ENCODE measurements at places on chromosomes 3 and 15.

GRCh38 chr3:101950985-101951733, 101.8 kb downstream of the NFKBIZ start:
- DNase-seq = no peak

GRCh38 chr15:72786676-72787345, 3.3 kb upstream of the ADPGK start:
- DNase-seq = no peak

DNA sequence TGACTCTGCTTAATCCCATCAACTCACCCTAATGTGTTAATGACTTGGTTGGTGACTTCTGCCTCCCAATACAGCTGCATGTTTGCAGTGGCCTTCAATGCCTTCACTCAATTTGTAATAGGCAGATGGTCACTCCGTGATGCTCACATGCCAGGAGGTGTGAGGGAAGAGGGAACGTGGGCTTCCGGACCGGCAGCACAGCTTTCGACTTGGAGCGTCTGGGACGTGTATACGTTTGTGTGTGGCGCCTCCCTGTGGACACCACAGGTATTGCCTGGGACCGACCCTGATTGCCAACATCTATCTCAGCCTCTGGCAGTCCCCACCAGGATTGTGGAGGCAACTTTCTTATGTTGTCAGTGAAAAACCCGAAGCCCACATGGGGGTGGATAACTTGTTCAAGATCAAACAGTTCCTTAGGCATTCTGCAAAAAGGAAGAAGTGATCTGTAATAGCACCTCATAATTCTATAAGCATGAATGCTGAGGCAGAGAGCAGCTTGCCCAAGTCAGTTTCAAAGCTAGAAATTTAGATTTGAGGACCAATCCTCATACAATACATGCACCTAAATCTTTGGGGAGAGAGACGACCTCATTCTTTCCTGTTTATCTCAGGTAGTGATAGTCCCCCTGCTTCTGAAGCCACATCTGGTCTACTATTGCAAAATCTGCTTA, 16.9 kb downstream of the MRPL46 start:
- DNase-seq = no peak

DNA sequence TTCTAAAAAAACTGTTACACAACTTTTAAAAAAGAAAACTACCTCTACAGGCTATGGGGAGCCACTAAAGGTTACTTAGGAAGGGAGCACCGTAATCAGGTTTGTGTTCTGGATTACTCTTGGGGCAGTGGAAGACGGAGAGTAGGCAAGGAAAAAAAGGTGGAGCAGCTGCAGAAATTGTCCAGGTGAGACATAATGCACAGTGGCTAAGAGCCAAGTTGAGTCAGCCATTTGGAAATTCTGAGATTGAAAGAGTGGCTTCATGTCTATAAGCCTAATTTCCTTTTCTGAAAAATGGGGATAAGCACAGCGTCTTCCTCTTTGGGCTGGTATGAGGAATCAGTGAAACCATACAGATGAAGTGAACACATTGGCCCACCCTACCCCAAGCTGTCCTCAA, 195.2 kb downstream of the CADPS start:
- DNase-seq = no peak

DNA sequence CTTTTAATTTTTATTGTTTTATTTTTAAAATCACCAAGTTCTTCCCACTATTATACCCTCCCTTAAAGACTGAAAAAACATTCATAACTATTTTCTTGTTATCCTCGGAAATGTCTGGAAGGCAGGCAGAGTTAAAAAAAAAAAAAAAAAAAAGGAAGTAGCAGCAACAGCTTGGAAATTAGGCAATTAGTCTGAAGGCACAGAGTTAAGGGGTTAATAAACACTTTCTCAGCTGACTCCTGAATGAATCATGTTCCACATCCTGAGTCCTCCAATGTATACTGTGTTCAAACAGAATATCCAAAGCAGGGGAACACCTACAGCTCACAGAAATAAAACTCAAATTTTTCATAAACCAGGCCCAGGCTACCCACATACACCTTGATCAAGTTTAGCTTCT, 5.8 kb downstream of the HEXA start:
- DNase-seq = no peak

- no peak for DNase-seq
Measured at GRCh38 chr3:124125315-124125714, 133.4 kb upstream of the ROPN1 start.

DNA sequence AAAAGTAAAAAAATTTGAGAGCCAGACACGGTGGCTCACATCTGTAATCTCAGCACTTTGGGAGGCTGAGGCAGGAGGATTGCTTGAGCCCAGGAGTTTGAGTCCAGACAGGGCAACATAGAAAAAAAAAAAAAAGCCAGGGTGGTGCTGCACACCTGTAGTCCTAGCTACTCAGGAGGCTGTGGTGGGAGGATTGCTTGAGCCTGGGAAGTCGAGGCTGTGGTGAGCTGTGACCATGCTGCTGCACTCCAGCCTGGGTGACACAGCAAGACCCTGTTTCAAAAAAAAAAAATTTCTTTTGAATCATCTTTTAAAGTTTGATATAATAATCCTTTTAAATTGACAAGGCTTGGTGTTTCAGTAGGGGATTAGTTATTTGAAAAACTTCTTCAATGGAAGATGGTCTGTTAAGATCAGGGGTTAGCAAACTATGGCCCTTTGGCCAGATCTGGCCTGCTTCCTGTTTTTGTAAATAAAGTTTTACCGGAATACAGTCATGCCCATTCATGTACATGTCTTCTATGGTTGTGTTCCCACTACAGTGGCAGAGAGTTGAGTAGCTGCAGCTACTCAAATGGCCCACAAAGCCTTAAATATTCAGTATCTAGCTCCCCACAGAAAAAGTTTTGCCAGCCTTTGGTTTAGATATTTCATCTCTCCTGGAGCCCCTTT, 28.9 kb downstream of the CDAN1 start:
- no peak for DNase-seq

DNA sequence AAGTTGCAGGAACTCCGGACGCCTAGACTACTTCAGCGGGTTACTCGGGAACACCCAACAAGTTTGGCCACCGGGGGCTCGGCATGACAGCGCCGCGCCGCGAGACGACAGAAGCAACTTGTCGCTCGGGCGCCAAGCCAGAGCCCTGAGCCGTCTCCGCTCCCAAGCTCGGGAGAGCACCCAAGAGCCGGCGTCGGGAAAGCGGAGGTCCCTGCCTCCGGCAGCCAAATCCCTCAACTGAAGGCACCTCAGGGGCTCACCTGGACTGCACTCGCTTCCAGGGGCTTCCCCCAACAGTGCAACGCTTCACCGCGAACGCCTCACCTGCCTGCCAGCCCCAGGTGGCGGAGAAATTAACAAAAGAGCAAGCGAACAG, 640 bp downstream of the MB21D2 start:
- DNase-seq = peak; percentile 83

- DNase-seq = no peak
Measured at GRCh38 chr15:73072894-73073293, 20.6 kb downstream of the NEO1 start.

- DNase-seq = peak; percentile 79
Measured at GRCh38 chr15:77634266-77634962, 1.7 kb upstream of the LINGO1 start.

DNA sequence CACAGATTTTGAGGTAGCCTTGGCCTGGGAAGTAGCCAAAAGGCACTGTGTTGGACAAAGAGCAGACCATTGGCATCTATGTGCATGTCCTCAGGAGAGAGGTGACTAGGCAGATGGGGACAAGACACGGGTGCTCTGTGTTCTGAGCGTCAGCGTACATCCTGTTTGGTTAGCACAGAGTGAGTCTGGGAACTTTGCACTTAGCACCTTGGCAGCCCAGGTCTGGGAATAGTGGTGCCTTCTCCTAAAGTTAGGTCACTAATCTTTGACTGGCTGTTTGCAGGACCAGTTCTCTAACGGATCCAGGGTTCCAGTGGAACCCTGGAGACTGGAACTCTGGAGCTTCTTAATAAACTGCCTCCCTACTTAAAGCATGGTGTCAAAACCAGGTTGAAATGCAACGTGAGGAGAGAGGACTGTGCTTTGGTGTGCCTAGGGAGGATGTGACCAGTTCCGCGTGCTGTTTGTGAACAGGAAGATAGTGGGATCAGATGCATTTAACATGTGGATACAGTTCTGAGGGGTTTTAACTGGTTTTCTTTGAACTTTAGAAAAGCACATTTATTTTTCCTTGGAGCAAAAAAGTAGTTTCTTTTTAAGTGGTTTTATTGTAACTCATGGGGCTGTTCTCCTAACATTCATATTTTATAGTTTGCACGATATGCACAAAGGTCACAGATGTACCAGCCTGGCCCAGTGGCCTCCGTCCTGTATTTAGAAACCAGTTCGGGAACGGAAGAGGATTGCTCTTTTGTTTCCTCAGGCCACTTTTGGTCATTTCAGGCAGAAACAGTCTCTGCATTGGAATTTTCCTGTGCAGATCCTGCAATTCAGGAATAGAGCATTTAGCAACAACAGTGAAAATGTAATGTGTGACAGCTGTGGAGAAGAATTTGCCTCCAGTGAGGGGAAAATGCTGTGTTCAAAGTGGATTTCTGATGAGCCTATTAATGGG, 48.8 kb downstream of the ABHD2 start:
- DNase-seq = no peak

- DNase-seq = no peak
Measured at GRCh38 chr3:58474967-58475578, 16.8 kb upstream of the KCTD6 start.

GRCh38 chr3:62479326-62479725, 106.0 kb upstream of the FEZF2 start:
- no peak for DNase-seq

GRCh38 chr15:48021336-48022086, 99.3 kb upstream of the SLC24A5 start:
- no peak for DNase-seq

DNA sequence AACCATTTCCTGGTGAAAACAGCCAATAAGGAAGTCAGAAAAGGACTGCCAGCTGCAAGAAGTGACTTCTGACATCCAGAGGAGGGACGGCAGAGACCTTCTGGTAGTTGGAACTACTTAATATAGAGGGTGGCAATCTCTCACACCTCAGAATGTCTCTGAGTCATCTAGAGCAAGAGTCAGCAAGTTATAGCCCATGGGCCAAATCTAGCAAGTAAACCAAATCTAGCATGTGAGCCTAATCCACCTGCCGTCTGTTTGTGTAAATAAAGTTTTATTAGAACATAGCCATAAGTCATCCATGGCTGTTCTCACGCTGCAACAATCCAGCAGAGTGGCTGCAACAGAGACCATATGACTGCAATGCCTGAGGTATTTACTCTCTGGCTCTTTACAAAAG, 160.5 kb upstream of the NR2E3 start:
- no peak for DNase-seq

- no peak for DNase-seq
Measured at GRCh38 chr3:197371591-197372046, 73.2 kb upstream of the DLG1 start.

DNA sequence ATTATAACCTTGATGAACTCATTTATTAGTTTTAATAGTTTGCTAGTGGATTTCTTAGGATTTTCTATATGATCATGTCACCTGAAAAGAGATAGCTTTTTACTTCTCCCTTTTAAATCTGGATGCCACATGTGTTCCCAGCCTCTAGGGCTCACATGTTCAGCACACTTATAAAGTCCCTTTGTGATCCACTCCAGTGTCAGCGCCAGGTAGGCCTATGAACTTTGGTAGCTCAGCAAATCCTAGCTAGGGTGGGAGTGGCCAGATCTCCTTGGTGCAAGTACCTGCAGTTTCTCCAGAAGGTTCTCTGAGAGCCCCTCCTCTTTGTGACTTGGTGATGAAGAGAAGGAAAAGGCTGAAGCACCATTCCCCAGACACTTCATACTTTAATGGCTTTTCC, 8.7 kb downstream of the FETUB start:
- DNase-seq = no peak

GRCh38 chr15:34851007-34851406, 55.7 kb upstream of the ACTC1 start:
- DNase-seq = no peak

DNA sequence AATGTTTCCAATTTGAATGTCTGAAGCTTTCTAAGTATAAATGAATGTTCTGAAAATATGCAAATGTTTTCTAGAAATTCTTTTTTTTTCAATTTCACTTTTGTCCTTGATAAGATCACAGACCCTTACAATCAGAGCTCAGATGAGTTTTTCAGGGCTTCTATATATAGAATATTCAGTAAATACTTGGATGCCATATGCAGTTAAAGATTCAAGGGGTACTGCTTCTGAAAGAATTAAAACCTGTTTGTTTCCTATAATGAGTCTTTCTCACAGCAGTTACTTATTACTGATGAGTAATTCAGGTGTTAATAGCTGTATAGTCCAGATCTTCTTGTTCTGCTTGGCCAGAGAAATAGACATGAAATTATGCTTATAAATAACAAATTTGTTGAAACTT, 812.6 kb downstream of the ZPLD1 start:
- no peak for DNase-seq

GRCh38 chr15:80526556-80527340, 122.6 kb downstream of the ARNT2 start:
- DNase-seq = no peak

GRCh38 chr3:195003006-195003892, 267.7 kb downstream of the XXYLT1 start:
- peak; percentile 72 for DNase-seq

GRCh38 chr3:114299421-114299820, 5.6 kb downstream of the TIGIT start:
- no peak for DNase-seq

- DNase-seq = no peak
Measured at GRCh38 chr15:37054336-37054735, 46.0 kb downstream of the MEIS2 start.

GRCh38 chr3:177197041-177197726, at the start of gene TBL1XR1:
Gene TBL1XR1, minus strand, starts transcription at chr3:177197482. Its CDS starts 132,505 bp downstream, at chr3:177064977.
- DNase-seq = peak; percentile 94

DNA sequence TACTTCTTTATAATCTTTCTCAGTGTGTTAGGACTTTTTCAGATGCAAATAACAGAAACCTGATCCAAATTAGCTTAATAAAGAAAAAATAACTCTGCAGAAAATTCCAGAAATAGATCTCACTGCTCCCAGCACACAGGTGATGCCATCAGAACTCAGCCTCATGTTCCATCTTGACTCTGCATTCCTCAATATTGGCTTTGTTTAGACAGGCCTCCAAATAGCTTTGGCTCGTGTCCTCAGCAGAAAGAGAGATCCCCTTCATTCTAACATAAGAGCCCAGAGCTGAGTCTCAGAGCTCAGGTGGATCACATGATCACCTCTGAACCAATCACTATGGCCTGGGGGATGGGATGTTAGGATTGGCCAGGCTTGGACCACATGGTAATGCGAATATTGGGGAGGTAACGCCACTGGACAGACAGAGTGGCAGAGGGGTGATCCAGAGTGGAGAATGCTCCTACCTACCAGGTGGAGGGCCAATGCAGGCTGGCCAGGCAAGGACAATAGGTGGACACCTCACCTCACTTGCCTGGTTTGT, 46.6 kb upstream of the TBC1D21 start:
- no peak for DNase-seq

All from upper lobe of right lung (tissue), 1 donor.